ENCODE measurements at places on chromosomes 2 and 18.

- no peak for DNase-seq
Measured at GRCh38 chr2:227608561-227609338, 5.9 kb downstream of the SCYGR3 start.

- no peak for DNase-seq
Measured at GRCh38 chr2:54503192-54503591, 47.1 kb downstream of the SPTBN1 start.

DNA sequence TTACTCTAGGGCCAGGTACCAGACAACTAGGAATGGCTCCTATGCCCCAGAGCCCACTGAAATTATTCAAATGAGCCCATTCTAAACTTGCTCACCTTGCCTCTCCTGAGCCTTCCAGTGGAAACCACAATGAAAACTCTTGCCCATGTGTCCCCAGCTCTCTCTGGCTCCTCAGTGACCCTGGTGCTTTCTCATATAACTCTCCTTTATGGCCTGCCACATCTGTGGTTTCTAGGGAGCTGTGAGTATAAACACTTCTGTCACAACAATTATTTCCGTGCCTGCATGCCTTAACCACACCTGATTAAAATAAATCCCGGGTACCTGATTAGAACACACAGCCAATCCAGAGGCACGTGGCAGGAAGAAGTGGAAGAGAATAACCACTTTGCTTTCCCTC lies 333.0 kb upstream of the SPRED2 start:
- no peak for DNase-seq

DNA sequence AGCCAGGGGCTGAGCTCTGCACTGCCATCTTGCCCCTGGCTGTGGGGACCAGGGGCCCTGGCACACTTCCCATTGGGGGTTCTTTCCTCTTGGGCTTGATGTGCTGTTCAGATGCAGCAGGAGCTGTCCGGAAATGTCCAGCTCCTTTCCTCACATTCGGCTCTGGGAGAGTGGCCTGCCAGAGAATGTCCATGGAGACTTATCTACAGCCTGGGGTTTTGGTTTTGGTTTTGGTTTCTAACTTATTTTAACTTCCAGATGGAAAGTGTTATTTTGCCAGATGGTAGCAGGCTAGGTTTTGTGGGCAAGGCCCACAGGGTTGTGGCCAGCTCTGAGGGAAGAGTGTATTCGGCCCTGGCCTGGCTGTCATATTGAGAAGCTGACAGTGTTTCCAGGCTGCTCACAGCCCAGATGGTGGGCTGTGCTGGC lies 177.3 kb downstream of the ANKRD30B start:
- DNase-seq = no peak

GRCh38 chr18:42445359-42445758 lies 490.3 kb downstream of the PIK3C3 start:
- no peak for DNase-seq

DNA sequence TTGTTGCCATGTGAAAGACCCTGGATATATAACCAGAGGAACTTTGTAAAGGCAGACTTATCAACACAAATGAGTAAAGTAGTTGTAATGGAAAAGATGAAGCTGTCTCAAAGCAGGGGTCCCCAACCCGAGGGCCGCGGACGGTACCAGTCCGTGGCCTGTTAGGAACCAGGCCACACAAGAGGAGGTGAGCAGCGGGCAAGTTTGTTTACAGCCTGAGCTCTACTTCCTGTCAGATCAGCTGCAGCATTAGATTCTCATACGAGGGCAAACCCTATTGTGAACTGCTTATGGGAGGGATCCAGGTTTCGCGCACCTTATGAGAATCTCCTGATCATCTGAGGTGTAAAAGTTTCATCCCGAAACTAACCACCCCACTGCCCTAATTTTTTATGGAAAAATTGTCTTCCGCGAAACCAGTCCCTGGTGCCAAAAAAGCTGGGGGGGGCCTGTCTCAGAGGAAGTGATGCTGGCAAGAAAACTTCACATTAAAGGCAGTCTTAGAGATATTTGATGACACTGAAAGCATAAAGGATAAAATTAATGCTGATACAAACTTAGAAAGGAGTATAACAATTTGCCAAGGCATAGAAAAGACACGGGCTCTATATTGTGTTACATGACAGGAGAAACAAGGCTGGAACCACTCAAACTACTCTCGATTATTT lies 57.5 kb upstream of the MSTN start:
- no peak for DNase-seq

DNA sequence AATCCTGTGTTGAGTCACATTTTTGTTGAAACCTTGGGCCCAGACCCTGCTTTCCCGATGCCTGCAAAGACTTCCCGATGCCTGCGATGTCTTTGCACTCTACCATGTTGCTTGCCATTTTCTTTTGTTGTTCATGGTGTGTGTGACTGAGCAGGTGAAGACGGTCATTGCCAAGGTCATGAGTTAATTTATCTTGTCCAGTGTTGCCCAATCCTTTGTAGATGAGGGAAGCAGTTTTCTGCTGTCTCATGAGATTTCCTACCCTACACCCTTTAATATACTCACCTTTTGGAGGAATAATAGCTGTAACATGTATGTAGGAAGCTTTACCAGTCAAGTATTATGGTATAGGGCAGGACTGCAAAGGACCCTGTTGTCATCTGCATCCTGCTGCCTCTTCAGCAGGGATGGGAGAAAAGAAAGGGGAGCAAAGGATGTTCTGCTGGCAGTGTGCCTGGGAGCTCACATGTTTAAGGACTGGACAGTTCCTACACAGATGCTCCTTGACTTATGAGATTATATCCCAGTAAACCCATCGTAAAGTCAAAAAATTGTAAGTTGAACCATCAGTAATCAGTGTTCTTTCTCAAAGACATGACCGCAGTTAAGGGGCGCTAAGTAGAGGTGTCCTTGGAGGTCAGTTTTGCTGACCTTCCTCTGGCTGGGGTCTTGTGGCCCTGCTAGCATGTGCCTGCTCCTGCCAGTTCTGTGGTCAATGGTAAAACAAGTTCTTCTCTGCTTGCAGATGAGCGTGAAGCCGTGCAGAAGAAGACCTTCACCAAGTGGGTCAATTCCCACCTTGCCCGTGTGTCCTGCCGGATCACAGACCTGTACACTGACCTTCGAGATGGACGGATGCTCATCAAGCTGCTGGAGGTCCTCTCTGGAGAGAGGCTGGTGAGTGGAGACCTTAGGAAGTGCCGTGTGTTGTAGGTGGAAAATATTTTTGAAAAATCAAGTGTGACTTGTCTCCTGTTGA lies 124.8 kb upstream of the EML6 start:
- no peak for DNase-seq

DNA sequence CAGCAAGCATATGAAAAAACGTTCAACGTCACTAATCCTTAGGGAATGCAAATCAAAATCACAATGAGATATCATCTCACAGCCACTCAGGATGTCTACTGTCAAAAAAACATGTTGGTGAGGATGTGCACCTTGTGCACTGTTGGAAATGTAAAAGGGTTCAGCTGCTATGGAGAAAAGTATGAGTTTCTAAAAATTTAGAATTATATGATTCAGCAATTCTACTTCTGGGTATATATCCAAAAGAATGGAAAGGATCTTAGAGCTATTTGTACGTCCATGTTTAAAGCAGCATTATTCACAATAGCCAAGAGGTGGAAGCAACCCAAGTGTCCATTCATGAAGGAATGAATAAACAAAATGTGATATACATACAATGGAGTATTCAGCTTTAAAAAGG lies 50.0 kb downstream of the CFAP210 start:
- DNase-seq = no peak

GRCh38 chr18:13914170-13914569 lies 1.2 kb downstream of the MC2R start:
- DNase-seq = no peak

DNA sequence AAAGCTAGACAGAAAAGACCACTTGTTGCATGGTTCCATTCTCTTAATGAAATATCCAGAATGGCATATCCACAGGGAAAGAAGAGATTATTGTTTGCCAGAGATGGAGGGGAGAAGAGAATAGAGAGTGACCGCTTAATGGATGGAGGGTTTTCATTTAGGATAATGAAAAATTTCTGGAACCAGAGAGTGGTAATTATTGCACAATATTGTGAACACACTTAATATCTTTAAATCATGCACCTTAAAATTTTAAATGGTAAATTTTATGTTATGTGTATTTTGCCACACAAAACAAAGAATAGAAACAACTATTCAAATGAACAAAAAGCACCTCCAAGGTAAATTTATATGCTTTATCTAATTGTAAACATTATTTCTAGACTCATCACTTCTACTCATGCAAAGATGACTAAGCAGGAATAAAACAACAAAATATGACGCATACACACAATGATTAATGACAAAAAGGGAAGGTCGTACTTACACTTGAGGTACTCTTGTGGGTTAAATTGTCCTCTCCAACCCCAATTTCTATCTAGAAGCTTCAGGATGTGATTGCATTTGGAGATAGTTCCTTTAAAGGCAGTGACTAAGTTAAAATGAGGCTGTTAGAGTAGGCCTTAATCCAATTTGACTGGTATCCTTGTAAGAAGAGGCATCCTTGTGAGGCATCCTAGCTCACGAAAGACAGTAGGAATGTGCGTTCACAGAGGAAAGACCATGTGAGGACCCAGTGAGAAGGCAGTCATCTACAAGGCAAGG lies 18.7 kb upstream of the DHRS9 start:
- DNase-seq = no peak

DNA sequence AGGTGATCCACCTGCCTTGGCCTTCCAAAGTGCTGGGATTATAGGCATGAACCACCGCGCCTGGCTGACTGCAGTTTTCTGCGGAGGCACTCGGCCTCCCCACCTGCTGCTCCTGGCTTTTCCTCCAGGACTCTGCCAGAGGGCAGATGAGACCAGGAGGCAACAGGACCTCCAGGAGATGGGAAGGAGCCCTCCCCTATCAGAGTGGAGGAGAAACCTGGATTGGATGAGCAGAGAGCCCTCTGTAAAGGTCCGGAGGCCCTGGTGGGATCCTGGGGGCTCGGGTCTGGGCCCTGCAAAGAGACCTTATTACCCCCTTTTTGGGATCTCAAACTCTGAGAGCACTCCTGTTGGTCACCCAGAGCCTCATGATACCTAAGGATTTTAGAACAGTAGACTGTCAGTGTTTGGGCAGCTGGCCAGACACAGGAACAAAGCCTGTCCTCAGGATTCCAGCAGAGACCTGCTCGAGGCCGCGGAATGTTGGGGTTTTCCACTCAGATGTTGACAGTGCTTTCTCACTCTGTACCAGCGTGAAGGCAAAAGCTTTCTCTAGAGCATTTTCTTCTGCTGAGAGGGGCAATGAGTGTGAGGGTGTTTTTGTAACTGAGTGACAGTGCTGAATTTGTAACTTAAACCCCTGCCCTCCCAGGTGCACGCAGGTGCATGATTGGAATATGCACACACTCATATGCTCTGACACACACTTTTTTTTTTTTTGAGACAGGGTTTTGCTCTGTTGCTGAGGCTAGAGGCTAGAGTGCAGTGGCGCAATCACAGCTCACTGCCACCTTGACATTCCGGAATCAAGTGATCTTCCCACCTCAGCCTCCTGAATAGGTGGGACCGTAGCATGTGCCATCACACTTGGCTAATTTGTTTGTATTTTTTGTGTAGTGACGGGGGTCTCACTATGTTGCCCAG lies 48.4 kb downstream of the NPPC start:
- DNase-seq = peak; percentile 44

DNA sequence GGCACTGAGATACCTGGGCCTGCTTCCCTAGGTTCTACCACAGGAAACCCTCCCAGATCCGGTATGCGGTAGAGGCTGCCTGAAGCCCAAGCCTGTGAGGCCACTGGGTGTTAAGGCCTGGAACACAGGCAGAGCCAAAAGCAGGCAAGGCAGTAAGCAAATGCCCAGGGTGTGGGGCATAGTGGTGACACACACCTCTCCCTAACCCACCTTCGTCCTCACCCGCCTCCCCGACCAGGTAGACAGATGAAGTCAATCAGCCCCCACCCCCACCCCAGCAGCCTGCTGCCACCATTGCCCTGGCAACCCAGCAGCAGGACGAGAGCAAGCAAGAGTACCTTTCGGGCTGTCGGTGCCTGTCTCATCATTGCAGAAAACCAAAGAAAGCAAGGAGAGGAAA lies 6.1 kb downstream of the DCTN1 start:
- DNase-seq = no peak

DNA sequence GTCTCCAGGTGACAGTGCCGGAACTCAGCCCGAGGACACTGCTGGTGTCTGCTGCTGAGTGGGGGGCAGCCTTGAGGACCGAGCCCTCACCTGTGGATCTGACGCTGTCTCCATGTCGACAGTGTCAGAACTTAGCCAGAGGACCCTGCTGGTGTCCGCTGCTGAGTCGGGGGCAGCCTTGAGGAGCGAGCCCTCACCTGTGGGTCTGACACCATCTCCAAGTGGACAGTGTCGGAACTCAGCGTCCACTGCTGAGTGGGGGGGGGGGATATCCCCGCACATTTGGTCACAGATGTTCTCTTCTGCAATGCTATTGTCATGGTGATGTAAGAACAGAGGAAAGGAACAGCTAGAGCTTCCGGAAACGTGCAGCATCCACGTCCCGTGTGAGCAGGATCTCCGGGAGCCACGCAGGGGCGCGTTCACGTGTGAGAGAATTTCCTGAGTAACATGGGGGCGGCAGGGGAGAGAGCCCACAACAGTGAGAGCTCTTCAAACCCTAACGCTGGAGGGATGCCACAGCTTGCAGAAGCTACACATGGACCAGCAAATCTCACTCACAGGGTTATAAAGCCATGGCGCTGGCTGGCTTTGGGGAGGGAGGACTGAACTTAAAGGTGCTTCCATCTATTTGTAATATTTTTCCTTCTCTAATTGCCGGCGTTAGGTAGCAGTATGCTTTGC lies 250.7 kb upstream of the SALL3 start:
- DNase-seq = no peak

Measured in pancreas (tissue), 10 donors.